Vagina (tissue), 2 donors: ENCODE measurements at places on chromosomes 16 and 17.

- no peak for DNase-seq
These were observed 5.6 kb upstream of the CXCL16 start for GRCh38 chr17:4744999-4745969.

DNA sequence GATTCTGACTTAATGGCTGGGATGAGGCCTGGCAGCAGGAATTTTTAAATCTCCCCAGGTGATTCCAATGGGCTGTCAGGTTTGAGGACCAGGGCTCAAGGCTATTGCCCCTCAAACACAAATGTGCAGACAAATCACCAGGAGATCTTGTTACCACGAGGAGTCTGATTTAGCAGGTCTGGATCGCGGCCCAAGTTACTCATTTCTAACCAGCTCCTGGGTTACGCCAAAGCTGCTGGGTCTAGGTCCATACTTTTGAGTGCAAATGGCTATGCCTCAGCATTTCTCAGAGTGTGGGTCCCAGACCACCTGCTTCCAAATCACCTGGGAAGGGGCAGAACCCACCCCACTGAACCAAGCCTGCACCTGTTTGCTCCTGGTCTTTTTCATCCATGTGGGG lies 33.1 kb downstream of the CNGB1 start:
- no peak for DNase-seq

- no peak for DNase-seq
These were observed 803 bp downstream of the APOBR start for GRCh38 chr16:28495098-28495793.

DNA sequence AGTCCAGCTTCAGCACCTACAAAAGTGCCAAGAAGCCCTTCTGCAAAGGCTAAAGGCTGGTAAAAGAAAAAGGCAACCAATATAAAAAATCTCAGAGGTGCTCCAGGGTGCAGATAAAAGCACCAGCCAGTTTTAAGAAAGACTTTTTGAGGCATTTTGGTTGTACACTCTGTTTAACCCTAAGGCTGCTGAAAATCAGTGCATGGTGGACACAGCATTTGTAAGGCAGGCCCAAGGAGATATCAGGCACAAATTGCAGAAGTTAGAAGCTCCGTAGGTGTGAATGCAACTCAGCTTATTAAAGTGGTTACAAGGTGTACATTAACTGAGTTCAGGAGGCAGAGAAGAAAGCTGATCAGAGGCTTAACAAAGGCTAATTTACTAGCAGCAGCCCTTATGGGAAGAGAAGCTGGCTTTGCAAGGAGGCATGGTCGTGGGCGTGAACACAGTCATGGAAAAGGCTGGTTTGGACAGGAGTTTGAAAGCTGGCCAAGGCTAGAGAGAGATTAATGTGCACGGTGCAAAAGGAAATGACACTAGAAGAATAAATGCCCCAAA lies 21.1 kb downstream of the ACSM1 start:
- DNase-seq: no peak

DNA sequence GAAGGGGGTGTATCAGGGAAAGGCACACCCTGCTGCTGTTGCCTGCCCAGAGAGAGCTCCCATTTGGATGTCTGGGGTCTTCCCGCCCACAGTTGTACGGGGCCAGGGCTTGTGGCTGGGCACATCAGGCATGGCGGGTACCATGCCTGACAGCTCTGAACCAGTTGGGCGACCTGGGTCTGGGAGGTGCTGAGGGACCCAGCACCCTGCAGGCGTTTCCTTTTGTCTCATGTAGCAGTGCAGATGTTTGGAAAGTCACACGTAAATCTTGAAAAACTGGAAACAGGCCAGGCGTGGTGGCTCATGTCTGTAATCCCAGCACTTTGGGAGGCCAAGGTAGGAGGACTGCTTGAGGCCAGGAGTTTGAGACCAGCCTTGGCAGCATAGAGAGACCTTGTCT lies 8.4 kb upstream of the JPT2 start:
- no peak for DNase-seq

DNA sequence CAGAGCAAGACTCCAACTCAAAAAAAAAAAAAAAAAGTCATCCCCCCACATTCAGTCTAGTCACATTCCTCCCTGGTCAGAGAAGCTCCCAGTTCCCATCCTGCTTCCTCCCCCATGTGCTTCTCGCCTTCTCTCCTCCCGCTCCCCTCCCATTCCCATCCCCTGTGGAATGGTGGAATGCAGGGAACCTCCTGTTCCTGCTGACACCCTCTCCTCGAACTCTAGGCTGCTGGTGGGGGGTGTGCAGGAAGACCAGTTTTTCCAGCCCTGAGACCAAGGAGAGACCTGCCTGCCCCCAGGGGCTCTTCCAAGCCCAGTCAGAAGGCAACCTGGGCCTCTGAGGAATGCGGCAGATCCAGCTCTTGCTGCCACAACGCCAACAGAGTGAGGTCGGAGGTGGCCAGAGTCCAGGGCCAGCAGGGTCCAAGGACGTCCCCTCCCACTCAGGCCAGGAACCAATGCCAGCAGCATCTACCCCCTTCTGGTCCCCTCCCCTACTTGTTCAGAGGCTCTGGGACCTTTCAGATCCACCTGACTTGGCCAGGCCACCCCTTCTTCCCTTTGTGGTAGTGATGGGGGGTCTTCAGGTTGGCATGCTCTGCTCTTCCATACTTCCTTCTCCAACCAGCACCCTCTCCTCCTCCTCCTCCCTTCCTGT lies 39.3 kb upstream of the TAC4 start:
- DNase-seq: no peak

DNA sequence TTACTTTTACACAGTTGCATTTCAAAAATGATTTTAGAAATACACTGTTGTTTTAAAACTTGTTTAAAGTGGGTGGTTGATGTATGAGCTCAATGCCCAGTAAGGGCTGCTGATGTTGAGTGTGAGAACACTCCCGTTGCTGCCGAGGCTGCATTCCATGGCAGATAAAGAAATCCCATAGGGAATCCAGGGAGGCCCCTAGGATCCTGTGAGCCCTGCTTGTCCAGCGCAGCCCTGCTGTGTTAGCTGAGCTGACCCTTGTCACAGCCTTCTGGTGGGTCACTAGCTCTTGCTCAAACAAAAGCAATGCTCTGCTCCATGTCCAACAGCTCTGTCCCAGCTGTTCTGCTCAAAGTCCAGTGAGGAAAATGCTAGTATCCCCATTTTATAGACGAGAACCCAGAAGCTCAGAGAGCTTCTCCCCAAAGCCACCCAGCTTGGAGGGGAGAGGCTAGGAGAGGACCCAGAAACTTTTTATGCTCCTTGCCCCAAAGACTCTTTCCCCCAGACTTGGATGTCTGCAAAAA lies 18.6 kb upstream of the COL1A1 start:
- no peak for DNase-seq

GRCh38 chr17:41812381-41813151 lies at the start of gene FKBP10:
TSS of gene FKBP10 (plus strand) at chr17:41813004. CDS start at chr17:41813035, 31 bp downstream.
- DNase-seq: no peak

DNA sequence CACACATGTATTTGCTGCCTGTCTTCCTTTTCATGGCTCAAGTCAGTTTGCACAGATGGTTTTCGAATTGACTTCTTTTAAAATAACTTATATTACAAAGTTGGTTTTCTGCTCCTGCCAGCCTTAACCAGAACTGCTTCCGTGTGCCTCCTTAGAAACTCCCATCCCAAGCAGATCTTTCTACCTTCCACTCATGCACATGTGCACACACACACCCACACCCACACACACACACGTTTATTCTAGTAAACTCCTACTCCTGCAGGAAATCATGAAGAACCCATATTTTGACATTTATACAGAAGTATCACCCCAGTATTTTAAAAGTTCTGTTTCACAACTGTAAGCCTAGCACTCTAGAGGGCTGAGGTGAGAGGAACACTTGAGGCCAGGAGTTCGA lies 329.5 kb upstream of the SOX9 start:
- DNase-seq: no peak

GRCh38 chr17:44360144-44360533 lies 3.5 kb downstream of the FAM171A2 start:
- DNase-seq: no peak

DNA sequence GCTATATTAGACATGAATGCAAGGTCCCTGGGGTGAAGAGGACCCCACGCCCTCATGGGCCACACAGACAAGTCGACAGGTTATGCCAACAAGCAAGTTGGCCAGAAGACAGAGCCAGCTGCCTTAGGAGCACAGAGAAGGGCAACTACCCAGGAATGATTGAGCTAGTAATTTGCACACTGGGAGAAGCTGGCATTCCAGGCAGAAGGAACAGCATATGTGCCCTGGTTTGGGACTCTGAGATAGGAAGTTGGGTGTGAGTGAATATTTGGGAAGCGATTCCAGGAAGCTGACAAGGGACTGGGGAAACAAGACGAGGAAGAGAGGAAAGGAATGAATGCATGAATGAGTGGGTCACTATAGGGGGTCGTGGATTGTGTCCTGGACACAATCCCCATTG lies 203.7 kb upstream of the CDH5 start:
- DNase-seq: no peak

GRCh38 chr16:24701521-24701951 lies 27.9 kb upstream of the TNRC6A start:
- no peak for DNase-seq

DNA sequence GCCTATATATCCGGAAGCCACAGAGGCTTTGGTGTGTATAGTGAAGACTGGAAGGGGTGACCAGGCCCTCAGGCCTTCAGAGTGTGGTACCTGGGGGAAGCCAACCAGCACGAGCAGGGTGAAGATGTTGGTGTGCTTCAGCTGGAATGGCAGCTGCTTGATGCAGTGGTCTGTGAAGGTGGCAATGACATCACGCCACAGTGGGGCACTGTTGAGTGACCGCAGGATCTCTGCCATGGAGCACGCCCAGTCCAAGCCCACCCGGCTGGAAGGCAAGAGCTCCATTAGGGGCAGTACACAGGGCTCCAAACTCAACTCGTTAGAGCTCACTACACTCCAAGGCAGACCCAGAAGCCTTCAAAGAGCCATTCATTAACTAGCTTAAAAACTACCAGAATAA lies 68.5 kb upstream of the ATP2A3 start:
- no peak for DNase-seq

GRCh38 chr16:75996491-75996890 lies 270.2 kb upstream of the CPHXL start:
- no peak for DNase-seq

DNA sequence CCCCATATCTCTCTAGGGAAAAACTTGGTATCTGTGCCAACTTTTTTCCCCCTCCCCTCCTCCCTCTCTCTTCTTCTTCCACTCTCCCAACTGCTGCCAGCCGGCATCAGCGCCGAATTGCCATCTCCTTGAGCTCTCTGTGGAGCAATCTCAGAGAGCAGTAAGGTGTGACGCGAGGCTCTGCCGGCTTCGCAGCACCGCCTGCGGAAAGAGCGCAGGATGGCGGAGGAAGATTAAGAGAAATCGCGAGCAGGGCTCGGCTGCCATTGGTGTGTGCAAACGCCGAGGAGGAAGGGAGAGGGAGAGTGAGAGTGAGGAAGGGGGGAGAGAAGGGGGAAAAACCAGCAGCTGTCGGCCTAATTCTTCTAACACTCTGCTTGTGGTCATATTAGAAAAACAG lies 44.2 kb downstream of the NEUROD2 start:
- DNase-seq: no peak

- no peak for DNase-seq
These were observed 394.1 kb downstream of the SOX9 start for GRCh38 chr17:72514891-72515290.

DNA sequence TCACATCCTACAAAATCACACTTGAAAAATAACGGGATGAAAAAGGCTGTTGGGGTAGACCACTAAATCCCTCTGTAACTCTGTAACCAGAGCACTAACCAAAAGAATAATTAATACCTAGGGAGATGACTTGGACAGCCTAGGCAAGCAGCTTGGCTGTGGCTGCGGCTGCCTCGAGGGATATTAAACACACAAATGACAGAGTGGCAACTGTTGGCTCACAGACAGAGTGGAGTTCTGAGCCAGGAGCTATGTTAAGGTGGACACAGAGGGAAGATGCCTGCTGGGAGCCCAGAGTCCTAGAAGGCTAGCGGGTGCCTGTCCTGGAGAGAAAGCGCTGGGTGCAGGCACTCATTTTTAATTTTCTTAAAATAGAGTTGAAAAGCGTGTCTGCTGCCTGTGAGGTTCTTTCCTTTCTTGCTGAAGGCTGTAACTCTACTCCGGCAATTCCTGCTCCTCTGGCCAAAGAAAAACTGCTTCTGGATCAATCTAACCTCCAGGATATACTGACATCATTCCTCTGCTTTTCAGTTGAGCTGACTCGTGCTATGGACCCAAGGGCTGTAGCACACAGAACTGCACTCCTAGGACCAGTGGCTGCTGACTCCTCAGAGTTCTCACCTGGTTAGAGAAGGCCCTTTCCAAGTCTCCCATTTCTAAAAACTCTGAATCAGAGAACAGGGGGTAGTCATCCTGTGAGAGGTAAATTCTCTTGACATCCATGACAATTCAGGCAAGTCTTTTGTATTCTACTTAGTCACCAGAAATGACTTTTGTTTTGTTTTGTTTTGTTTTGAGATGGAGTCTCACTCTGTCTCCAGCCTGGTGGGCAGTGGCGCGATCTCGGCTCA lies 147.9 kb downstream of the STX8 start:
- DNase-seq: no peak

DNA sequence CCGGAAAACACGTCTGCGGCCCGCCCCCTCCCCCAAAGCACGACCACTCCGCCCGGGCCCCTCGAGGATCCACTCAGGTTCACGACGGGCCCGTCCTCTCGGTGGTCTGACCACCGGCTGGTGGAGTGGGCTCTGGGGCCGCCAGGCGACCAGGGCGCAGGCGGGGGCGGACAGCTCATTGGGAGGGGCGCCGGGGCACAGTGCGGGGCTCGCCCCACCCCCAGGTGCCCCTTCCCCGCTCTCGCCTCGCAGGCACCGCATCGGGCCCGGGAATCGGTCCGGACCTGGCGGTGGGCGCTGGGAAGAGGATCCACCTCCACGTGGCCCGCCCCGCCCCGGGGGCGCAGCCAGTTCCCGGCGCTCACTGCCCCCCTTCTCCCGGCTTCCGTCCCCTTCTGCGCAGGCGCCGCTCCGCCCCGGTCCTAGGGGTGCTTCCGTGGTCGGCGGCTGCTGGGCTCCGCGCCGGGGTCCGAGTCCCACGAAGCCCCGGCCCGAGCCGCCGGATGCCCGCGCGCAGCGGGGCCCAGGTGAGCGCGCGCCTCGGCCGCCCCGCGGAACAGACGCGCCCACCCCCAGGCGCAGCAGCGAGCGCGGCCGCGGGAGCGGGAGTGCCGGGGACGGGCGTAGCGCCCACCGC lies at the start of gene MPG:
Gene MPG (plus strand): TSS at position 419 of the 637 bp plus-strand sequence. CDS start 85 bp downstream, at position 504.
- DNase-seq: no peak

- DNase-seq: no peak
These were observed 95.8 kb downstream of the IRF8 start for GRCh38 chr16:85994492-85995490.

DNA sequence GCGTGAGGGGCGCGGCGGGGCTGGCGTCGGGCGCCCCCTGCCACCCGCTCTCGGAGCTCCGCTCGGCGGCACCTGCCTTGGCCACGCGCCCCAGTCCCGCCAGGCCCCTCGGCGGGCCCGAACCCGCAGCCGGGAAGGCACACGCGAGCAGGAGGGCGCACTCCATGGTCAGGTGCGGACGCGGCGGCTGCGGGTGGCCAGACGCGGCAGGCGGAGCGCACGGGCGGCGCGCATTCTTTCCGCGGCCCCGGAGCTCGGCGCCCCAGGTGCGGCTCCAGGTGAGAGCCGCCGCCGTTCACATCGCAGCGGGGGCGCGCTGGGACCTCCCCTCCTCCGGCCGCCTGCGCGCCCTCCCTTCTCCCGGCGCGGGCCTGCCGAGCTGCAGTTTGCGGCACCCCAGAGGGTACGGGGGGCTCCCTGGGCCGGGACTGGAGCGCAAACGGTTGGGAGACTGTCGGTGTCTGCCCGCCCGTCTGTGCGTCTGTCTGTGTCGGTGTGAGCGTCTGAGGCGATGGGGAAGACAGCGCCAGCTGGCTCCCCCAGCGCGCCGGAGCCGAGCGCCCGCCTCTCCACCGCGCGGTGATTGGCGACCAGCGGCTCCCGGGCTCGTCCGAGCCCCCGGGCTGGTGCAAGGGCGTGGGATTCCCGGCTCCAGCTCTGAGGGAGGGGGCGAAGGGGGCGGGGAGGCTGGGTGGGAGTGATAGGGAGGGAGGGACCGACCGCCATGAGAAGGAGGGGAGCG lies at the start of gene ADAMTS18:
Gene ADAMTS18 (minus strand): TSS at position 505 of the 742 bp plus-strand sequence. CDS start 339 bp downstream, at position 166.
- no peak for DNase-seq
